ENCODE measurements at places on chromosomes 11 and 22. TPM values are rescaled to one million over a fixed set of nuclear protein-coding genes. Genes with fewer than 3 reads are reported as not detected.

DNA sequence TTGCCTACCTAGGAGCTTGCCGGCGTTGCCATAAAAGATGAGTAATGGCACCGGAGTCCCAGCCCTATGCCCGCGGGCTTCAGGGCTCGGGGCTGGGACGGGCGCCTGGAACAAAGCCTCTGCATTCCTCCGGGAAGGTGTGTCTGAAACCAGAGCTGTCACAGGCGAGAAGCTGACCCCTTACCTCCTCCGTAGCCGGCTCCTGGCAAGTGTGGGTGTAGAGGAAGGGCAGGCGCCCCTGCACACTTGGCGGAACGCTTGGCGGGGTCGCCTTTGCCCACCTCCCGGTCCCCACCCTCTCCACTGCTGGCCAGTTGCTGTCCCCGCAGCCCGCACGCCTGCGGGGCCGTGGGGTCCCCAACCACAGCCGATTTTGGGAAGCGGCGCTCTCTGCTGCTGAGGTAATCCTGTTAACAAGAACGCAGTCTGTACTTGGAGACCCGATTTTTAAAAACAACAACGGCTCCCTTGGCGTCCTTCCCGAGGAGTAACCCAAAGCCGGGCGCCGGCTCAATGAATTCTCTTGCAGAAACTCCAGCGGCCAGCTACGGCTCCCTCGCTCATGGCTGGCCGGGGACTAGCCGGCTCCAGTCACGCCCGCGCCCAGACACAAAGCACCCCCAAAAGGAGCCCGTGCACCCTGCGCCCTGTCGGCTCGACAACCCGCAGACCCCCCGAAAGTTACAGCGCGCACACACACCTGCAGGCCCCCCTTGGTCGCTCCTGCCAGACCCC lies 89.2 kb downstream of the PLEKHA7 start:
- DNase-seq, result peak; percentile 86

GRCh38 chr11:77441426-77441825 lies 32.5 kb downstream of the PAK1 start:
- no peak for DNase-seq

GRCh38 chr22:20787746-20788626 lies 14.1 kb downstream of the SERPIND1 start:
- no peak for DNase-seq

DNA sequence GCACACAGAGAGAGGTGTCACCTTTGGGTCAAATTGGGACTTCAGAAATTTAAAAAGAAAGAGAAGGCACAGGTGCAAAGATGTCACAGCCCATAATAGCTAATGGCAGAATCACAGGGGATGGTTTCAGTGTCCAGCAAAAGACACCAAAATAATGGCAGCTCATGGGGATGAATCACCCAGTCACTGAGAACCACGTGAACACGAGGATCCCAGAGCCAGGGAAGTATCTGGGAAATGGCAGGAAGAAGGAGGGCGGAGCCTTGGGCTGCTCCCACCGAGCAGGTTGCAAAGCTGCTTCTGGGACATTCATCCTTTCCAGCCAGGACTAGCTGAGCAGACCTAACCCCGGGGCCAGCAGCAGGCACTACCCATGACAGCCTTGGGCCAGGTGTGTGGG lies 45.6 kb downstream of the TRMU start:
- peak; percentile 59 for DNase-seq

Gene NXPE2
- total RNA-seq, result 22.2 TPM

Gene SLC22A12
- not detected for total RNA-seq

Gene C11orf16
- not detected for total RNA-seq

DNA sequence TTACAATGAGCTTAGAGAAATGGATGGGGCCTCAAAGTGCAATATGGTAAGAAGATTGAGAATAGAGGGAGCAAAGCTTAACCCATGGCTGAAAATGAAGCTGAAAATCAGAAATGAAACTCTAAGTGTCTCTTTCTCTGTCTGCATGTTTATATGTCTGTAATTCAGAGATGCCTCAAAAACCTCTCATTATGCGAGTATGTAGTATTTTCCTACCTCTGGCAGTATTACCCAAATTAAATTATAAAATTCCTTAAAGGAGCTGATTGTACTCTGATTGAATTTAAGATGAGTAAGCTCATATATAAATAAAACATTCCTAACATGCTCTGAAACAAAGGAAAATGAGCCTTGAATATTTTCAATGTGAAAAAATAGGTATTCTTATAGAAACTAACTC lies 39.8 kb upstream of the PRSS23 start:
- DNase-seq, result no peak

DNA sequence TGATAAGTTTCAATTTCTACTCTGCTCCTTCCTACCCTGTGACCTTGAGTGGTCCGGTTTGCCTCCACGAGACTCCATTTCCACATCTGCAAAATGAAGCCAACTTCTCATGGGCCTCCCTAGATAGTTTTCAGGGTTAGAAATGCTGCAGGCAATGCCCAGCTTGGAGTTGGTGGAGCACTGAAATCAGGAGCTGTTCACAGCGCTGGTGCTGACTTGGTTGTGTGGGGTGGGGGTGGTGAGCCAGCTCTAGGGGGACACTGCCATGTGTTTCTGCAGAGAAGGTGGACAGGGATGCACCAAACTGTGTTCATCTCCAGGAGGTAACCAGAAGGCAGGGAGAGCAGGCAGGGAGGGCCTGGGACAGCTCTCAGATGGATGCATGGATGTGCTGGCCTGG lies 37.0 kb downstream of the SGSM1 start:
- DNase-seq, result no peak

- DNase-seq, result no peak
Observed at GRCh38 chr11:110452720-110453119, 23.0 kb downstream of the FDX1 start.

Gene LINC01488
- not detected for total RNA-seq

Gene ELMOD1
- not detected for total RNA-seq

Gene MYRF
- total RNA-seq, result 8.8 TPM

Gene DEFB131B
- total RNA-seq, result not detected

GRCh38 chr11:6992457-6993417 lies 27.4 kb downstream of the ZNF214 start:
- DNase-seq, result no peak

Gene SFI1
- 47.8 TPM for total RNA-seq

Gene GPR152
- not detected for total RNA-seq

Gene MS4A1
- 0.98 TPM for total RNA-seq

DNA sequence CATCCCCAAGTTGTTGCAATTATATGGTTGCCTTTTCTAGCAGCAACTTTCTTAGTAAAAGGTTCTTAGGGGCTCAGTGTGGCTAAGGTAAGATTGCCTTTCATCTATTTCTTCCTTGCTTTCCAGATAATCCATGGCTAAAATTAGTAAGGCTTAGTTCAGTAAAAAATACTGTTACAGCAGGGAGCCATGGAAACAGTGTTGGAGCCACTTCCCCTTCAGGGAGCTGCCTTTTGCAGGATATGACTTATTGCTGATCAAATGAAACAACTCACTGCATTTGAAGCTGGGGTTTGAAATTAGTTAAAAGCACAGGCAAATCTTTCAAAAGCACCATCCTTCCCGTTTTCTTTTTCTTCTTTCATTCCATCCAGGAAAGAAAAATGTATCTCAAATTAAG lies 184.3 kb downstream of the C11orf87 start:
- no peak for DNase-seq

Gene OR56A1
- not detected for total RNA-seq

Gene FADS1
- total RNA-seq, result 6.9 TPM

Gene SLC43A3
- total RNA-seq, result 21.4 TPM
